ENCODE measurements at places on chromosomes 16 and 17.

DNA sequence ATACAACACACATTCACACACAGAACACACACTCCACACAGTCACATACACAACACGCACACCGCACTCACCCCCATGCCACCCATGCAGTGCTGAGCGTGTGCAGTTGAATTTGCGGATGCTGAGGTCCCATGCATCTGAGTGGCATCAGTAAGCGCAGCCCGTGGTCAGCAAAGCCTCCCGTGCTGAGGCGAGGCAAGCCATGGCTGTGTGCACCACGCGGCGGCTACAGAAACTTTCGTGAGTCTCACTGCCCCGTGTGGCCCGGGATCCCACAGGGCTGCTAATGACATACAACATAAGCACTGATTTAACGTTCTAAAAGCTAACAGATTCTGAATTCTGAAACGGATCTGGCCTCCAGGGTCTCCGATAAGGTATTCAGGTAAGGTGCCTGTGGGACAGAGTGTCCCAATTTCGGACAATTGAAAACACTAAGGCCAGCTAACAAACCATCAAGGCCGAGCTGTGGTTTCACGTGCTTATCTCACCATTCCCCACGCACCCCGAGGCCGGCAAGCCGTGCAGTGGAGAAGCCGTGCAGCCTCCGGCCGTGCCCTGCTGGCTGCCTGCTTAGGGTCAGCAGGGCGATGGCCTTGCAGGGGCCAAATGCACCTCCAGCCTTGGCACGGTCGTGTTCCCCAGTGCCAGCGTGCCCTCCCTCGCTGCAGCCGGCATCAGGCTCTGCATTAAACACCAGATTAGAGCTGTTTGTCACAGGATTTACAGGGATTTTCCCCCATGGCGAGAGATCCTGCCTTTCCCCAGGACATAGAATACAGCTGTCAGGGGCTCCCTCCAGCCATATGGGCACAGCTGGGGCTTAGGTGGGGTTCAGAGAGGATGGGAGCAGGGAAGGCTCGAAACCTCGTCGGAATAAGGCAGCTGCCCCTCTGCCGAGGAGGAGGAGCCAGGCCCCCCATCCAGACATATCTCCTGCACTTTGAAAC is 191.7 kb downstream of the C16orf95 start:
- DNase-seq = no peak

GRCh38 chr16:11497851-11498289 is 88.8 kb downstream of the LITAF start:
- no peak for DNase-seq

DNA sequence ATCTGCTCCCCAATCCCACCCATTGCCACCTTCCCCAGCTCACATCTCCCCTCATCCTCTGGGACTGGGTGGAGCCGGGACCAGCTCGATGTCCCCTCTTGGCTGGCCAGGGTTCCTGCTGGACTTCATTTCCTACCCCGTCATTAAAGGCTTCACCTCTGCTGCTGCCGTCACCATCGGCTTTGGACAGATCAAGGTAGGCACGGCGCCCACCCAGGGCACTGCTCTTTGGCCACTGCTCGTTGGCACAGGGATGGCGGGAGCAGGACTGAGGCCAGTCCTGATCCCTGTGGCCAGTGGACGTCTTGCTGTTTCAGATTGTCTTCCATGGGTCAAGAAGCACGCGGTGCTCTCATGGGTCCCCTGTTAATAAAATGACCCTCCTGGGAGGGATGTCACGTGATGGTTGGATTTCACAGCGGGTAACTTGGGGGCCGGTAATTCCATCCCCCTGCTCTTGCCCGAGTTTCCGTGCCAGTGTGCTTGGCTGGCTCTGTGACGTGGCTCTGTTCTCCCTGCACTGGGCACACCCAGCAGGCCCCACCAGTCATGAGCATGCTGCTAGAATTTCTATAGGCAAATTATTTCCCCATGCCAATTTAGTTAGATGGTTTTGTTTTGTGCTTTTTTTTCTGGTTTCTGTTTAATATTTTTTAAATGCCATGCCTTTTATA is 3.1 kb downstream of the SLC26A11 start:
- no peak for DNase-seq

DNA sequence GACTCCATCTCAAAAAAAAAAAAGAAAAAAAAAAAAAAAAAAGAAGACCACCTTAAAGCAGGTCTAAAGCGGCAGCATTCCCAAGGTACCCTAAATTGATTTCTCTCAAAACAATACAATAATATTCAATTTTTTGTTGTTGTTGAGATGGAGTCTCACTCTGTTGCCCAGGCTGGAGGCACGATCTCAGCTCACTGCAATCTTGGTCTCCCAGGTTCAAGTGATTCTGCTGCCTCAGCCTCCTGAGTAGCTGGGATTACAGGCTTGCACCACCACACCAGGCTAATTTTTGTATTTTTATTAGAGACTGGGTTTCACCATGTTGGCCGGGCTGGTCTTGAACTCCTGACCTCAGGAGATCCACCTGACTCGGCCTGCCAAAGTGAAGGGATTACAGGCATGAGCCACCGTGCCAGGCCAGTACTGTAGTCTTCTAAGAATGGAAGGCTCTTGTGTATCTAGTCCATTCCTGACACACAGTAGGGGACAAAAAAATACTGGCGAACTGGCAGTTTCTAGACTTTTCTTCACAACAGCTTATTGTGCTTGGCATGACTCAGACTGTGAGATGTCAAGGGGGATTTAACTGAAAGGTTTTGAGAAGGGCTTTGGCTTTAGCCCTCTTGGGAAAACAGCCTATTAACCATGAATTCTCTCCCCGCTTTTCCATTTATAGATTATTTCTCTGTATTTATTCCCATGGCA is 17.3 kb downstream of the CDR2 start:
- DNase-seq = no peak

GRCh38 chr17:12438813-12439586 is 226.7 kb upstream of the MYOCD start:
- DNase-seq = no peak

- peak; percentile 46 for DNase-seq
Observed at GRCh38 chr17:44981221-44981968, 13.3 kb upstream of the C1QL1 start.

DNA sequence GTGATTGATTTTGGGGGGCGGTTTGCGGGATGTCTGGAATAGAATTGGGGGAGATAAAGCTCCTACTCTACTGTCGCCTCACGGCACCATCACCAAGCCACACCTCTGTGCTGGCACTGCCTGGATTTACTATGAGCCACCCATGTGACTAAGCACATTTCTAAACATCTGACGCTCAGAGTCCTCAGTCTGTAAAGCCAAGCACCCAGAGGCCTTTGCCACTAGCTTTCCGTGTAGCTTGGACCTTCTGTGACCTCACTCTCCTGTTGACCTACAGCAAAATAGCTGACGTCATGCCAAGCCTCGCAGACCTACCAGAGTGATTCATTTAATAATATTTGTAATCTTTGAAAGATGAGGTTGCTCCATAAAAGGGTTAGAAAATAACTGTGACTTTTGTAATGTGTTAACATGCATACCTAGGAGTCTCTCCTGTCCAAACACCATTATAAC is 38.5 kb upstream of the MYOCD start:
- DNase-seq = no peak

DNA sequence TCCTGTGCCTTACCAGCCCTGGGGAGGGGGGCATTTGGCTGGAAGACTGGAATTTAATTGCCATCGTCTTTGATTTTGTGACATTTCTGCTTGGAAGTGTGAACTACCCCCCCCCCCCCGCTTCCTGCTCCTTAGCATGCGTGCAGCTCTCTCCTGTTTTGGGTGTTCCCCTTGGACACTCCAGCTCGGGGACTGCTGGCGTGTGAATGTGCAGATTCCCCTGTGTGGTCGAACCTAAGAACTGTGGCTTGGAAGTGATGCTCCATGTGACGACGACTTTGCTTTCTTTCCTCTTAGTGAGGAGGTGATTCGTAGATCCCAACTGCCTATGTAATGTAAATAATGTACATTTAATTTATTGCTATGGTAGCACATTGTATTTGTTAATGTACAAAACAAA is 26.1 kb downstream of the OR1D5 start:
- no peak for DNase-seq

GRCh38 chr17:43456661-43457361 is 27.0 kb upstream of the DHX8 start:
- peak; percentile 38 for DNase-seq

- DNase-seq = no peak
Observed at GRCh38 chr16:8569650-8570346, 20.5 kb downstream of the TMEM114 start.

DNA sequence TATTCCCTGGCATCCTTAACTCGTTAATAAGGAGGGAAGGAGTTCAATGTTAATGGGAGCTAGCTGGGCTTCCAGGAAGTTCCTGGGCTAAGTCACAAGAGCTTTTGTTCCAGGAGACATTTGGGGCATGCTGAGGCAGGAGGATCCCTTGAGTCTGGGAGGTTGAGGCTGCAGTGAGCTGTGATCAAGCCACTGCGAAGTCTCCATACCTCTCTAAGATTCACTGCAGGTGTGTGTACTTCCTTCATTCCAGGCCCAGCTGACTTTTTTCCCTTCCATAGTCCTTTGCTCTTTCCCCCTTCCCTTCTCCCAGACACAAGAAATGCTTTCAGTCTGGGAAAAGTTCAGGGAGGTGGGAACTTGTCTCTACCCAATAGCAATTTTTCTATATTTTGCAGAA is 489.8 kb downstream of the NPIPA7 start:
- no peak for DNase-seq

DNA sequence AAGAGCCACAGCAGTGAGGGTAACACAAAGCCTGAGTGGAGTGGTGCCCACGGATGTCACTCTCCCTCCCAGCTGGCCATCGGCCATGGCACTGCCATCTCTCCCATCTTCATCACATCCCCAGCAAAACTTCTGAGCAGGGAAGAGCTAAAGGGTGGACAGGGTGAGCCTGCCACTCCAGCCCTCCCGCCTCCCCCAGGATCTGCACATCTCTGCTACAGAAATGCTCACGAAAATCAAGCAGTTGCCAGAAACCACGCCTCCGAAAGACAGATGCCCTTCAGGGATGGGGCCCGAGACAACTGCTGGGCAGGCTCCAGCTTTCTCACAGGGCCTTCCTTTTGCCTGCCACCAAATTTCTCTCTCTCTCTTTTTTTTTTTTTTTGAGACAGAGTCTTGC is 3.6 kb downstream of the GRIN2C start:
- DNase-seq = no peak

GRCh38 chr16:28210979-28211588 is 681 bp downstream of the XPO6 start:
- DNase-seq = no peak

DNA sequence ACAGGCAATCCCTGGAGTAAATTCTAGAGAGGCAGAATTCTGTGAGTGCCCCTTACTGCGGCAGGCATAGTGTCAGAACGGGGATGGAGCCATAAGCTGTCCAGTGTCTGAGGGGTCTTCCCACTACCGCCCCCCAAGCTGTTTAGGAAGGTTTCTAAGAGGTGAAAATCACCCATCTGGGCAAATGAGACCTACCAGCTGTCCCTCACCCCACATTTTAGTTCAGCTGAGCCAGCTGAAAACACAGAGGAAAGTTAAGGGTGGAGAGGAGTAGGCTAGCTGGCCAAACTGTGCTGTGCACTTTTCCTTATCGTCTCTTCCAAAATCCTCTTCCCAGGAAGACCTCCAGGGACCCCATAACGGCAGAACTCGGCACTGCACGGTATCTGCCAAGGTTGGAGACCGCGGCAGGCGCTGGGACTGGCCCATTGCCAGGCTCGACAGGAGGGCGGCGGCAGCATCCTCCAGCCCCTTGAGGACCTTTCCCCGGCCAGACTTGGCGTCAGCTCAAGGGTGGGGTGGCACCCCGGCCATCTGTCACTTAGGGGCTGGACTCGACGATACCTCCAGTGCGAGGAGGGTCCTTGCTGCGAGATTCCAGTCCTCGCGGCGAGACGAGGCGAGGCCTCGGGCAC is 955 bp downstream of the ACLY start:
- no peak for DNase-seq

- DNase-seq = no peak
Observed at GRCh38 chr17:573036-573435, 141.6 kb downstream of the VPS53 start.

DNA sequence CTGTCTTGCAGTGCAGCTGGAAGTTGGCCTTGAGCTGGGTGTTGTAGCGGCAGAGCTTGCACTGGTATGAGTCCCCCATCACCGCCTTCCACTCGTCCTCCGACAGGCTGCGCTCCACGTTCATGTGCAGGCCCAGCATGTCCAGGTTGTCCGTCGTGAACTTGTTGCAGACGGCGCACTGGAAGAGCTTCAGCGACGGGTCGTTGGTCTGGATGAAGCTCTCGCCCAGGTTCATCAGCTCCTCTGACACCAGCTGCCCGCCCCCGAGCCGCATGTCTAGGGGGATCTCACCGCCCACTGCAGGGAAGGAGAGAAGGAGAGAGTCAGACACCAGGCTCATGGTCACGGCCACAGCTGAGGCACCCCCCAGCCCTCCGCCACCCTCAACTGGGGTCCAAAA is 97.3 kb downstream of the ZFHX3 start:
- DNase-seq = no peak

DNA sequence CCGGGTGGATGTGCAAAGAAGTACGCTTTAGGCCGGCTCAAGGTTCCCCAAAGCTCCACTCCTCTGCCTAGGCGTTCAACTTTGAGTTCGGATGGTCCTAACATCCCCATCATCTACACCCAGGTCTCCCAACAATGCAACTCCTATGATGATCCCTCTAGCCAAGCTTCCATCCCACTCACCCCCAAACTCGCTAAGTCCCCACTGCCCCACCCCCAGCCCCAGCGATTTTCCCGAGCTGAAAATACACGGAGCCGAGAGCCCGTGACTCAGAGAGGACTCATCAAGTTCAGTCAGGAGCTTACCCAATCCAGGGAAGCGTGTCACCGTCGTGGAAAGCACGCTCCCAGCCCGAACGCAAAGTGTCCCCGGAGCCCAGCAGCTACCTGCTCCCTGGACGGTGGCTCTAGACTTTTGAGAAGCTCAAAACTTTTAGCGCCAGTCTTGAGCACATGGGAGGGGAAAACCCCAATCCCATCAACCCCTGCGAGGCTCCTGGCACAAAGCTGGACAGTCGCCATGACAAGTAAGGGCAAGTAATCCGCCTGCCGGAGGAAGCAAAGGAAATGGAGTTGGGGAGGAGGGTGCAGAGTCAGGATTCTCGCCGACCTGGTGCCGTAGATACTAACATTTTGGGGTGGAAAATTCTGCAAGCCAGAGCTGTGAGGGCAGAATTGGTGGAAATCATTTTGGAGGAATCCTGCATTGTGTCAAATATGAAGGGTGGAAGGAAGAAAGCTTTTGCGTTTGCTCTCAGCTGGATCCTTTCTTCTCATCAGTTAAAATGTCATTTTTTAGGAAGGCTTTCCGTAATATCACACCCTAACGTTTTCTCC is at the start of gene TP53:
TSS of gene TP53 (minus strand) at position 419 of the 836 bp plus-strand sequence. CDS start 10,896 bp downstream, outside the sequence.
- peak; percentile 53 for DNase-seq

- no peak for DNase-seq
Observed at GRCh38 chr17:45584092-45585036, 93.8 kb upstream of the PLEKHM1 start.

GRCh38 chr17:78174870-78175642 is 6.7 kb downstream of the SYNGR2 start:
- DNase-seq = peak; percentile 51

Measured in DMS153 (cell line).